ENCODE measurements at places on chromosomes 1 and 21.

- DNase-seq, result no peak
Observed at GRCh38 chr21:39675993-39676661, 63.4 kb downstream of the B3GALT5 start.

DNA sequence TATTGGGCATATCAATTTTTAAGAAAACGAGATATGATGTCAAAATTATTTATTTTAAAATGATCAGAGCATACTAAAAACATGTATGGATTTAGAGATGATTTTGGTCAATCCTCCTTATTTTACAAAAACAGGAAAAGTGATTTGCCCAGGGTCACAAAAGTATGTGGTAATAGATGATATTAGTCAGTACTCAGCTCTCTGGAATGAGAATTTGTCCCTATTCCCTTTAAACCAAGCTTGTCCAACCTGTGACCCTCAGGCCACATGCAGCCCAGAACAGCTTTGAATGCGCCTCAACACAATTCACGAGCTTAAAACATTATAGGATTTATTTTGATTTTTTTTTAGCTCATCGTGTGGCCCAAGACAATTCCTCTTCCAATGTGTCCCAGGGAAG is 104.7 kb downstream of the AKT3 start:
- peak; percentile 17 for DNase-seq

GRCh38 chr1:218436346-218436745 is 91.2 kb downstream of the TGFB2 start:
- no peak for DNase-seq

GRCh38 chr1:24491577-24492360 is 10.9 kb upstream of the RCAN3 start:
- DNase-seq, result peak; percentile 43

- no peak for DNase-seq
Observed at GRCh38 chr1:32900371-32900955, 726 bp downstream of the TMEM54 start.

DNA sequence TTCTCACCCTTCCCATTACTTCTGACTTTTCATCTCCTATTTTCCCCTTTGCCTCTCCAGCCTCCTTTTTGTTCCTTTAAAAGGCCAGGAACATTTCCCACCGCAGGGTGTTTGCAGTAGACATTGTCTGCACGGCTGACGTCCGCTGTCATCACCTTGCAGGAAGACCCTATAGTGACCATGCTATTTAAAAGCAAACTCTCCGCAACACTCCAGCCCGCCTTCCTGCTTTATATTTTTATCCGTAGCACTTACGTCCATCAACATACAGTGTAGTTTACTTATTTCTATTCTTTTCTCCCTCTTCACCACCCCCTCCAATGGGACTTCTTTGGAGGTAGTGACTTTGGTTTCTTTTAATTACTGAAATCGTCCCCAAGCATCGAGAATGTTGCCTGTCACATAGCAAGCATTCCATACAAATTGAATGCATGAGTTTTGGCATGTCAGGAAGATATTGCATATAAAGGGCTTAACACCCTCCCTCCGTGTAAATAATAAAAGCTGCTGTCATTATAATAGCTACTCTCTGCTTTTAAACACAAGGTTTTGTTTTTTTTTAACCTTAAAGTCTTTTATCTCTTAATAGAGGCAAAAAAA is 19.8 kb downstream of the SLC25A33 start:
- no peak for DNase-seq

- DNase-seq, result no peak
Observed at GRCh38 chr1:18005238-18005637, 102.4 kb upstream of the IGSF21 start.

DNA sequence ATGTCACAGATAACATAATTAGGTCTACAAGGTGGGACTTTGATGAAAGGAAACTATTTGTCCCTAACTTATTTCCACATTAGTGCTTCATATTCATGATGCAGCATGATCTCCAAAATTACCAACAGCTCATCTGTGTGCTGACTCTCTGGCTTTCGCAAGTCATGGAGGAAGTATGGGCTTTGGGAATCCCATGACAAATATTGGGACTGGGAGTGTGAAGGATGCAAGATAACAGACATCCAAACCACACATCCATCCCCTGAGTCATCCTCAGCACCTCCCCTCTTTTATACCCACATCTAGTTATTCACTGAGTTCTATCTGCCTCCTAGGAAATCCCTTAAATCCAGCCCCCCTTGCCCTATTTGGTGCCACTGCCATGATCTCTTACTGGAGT is 102.8 kb upstream of the COL24A1 start:
- DNase-seq, result no peak

DNA sequence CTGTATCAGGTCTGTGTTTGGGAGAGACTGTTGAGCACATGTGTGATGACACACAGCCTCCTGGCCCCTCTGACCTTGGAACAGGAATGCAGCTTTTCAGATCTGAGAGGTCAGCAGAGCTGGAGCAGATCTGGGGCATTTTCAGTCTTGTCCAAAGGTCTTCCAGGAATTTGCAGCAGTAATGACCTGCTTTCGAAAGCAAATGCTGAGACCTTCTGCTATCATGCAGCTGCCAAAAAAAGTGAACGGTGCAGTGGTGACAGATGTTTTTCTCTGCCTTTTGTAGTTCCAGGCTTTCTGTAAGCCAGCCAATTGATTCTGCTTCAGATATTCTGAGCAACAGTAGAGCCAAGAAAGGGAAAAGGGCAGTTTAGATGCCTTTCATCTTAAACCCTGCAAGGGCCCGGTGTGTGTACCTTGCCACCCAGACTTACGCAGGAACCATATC is 137.8 kb upstream of the COA6 start:
- no peak for DNase-seq

GRCh38 chr1:230303822-230304221 is 122.3 kb downstream of the PGBD5 start:
- peak; percentile 45 for DNase-seq

- DNase-seq, result no peak
Observed at GRCh38 chr21:45507523-45507875, 34.7 kb downstream of the SLC19A1 start.

DNA sequence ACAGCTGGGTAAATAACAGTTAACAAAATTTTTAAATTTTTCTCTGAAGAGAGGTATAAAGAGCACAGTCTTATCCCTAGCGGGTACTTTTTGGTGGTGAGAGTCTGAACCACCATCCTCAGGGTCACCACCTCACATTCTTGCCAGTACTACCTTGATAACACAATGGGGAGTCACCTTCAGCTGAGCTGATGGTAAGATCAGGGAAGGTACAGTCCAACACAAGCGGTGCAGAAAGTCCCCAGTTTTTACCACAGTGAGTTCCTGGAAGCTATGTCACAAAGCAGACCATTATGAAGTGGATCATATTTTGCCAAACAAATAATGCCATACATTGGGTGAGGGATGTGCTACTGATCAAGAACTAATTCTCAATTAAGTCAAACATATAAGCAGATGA is 176.9 kb downstream of the FASLG start:
- no peak for DNase-seq

GRCh38 chr1:64530969-64531692 is 61.2 kb downstream of the CACHD1 start:
- DNase-seq, result no peak

DNA sequence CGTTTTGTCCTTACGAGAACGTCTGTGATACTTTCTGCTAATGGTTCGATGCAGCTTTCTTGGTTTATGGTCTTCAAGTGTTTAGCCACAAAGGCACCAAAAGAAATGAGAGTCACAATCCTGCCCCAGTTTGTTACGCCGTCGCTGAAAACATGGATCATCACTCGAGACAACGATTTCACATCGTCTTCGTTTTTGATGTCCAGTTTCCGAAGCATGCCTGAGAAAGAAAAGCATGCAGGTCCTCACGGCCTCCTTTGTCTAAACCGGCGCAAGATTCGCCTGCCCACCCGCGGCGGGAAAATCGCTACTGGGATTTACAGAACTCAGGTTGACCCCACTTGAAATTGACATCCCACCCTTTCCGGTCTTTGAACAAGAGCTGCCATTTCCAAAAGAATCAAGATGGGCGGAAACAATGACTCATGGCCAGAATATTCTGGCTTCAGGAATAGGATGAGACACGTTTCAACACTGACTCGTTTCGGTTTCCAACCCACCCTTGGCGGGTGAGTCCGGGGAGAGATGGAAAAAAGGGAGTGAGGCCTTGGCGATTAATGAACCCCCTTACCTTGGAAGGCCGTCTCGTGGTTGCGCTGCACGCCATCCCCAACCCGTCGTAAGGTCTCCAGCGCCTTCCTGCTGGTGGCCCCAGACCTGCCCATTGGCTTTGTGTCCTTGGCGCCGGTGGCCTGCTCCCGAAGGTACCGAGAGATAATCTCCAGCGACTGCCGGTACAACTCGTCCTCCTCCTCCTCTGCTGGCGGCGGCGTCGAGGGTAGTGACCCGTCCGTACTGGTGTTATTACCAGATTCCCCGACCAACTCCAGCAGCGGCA is 919 bp downstream of the MCL1 start:
- peak; percentile 55 for DNase-seq

DNA sequence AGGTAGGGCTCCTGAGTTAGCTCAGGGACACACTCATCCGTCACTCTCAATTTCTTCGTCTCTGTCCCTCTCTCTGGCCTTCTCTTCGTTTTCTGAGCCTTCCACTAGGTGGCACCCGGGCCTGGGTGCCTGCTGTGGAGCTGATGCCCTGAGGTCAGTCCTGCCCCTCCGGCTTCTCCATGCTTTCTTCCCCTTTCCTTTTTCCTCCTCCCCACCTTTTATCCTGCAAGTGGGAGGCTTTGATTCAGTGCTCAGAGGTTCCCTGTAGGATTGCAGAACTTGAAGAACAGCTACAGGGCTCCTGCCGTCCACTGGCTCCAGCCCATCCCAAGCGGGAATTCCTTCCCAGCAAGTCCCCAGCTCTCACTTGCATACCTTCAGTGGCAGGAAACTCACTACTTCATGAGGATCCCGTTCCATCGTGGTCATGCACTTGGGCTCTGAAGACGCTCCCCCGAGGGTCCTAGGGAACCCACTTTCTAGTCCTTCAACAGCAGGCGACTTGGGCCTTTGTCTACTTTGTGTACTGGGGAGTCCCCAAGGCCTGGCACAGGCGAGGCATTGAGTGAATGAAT is 45.6 kb downstream of the SRRM1 start:
- DNase-seq, result peak; percentile 90

GRCh38 chr1:109542657-109543056 is 3.0 kb downstream of the GPR61 start:
- DNase-seq, result no peak

GRCh38 chr21:41950941-41951351 is 2.9 kb downstream of the C2CD2 start:
- DNase-seq, result no peak

DNA sequence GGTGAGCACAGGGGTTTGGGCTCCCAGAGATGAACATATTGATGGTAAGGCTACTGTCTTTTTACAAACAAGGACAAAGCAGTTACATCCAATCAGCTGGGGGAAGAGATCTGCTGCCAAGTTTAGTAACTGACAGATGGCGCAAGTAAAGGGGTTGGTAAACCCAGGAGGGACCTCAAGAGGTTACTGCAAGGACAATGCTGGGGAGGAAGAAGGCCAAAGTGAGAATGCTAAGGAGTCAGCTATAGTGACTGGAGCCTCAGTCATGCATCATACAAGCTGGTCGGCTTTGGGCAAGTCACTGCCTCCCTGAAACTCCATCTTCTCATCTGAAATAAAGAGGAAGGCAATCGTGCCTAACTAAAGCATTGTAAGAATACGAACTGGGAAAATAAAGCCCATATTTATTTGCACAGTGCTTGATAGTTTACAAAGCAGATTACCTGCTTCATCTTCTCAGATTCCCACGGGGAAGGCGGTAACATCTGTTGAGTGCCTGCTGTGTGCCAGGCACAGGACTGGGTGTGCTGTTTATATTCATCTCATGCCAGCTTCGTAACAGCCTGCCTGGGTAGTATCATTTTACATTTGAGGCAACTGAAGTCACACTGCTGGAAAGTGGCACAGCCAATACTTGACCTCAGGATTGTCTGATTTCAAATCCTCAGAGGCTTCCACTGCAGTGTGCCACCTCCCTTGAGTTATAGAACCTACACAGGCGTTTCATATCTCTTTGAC is 114.8 kb downstream of the BEND5 start:
- no peak for DNase-seq

DNA sequence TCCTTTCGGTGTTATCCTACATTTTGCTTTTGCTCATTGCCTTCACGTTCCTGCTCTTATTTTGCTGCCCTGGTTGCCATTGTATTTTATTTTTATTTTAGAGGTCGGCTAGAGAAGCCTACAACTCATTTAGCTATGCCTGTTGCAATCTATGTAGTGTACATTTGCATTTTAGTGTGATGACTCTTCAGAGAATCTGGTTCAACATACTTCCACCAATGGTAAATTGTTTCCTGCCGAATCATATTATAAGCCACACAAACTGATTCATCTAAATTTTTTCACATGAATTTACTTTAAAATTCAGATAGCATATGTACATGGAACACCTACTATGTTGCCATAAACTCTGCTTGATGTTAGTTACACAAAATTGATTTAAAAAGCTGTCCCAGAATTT is 1596.9 kb downstream of the PLA2G4A start:
- DNase-seq, result no peak

DNA sequence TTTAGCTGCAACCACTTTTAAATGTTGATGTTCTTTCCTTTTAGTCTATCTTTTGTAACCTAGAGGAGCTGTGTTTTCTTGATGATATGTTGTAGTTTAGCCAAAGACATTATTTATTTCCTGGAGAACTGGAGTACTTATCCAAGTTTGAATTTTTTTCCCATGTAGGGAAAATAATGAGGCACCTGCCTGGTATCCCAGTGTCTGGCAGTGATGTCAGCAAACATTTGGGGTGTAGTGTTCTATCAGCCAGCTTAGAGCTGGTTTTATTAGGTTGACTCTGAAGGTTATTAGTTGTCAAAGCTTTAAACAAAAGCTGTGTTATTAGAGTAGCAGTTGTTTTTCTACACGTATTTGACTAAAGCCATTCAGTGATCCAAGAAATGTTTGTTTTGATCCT is 3.2 kb downstream of the CTPS1 start:
- no peak for DNase-seq

DNA sequence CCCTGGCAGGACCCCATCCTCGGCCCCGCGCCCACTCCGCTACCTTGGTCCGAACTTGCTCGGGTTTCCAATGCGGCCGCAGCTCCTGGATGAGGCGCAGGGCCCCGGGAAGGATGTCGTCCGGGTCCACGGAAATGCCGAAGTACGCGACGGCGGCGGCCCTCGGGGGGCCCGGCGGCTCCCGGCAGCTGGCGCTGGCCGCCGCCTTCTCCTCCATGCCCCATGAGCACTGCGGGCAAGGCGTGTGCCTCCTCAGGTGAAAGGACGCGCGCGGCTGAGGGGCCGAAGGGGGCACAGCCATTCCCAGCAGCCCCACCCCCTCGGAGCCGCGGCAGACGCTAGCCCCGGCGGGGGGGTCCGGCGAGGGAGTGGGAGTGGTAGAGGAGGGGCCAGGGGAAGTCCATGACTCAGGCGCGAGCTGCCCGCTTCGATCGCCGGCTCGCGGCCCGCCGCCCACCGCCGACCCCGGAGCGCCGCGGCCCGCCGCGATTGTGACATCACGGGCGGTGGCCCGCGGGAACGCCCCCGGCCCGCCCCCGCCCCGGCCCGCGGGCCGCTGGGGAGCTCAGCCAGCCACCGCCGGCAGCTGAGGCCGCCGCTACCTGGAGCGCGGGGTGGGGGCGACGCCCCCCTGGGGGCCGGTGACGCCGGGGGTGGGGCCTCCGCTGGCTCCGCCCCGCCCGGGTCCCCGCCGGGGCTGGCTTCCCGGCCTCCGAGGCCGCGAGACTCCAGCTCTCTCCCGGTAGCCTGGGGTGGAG is at the start of gene ETNK2:
ETNK2 (minus strand) TSS at position 493 of the 758 bp plus-strand sequence; CDS start at position 301, 192 bp downstream.
- DNase-seq, result peak; percentile 87
